Immature natural killer cell (primary cell): ENCODE measurements at places on chromosomes 6 and 20.

- no peak for DNase-seq
Observed at GRCh38 chr6:164344801-164345291, 930.3 kb downstream of the QKI start.

GRCh38 chr6:86706449-86706848, 230.9 kb upstream of the HTR1E start:
- no peak for DNase-seq

- DNase-seq = no peak
Observed at GRCh38 chr6:84872996-84873723, 108.8 kb upstream of the TBX18 start.

GRCh38 chr20:48581167-48581566, 246.6 kb downstream of the PREX1 start:
- no peak for DNase-seq

GRCh38 chr6:109291902-109292301, 90.4 kb downstream of the CD164 start:
- DNase-seq = no peak

- peak; percentile 91 for DNase-seq
Observed at GRCh38 chr6:30682143-30683117, 4.0 kb downstream of the PPP1R18 start.

DNA sequence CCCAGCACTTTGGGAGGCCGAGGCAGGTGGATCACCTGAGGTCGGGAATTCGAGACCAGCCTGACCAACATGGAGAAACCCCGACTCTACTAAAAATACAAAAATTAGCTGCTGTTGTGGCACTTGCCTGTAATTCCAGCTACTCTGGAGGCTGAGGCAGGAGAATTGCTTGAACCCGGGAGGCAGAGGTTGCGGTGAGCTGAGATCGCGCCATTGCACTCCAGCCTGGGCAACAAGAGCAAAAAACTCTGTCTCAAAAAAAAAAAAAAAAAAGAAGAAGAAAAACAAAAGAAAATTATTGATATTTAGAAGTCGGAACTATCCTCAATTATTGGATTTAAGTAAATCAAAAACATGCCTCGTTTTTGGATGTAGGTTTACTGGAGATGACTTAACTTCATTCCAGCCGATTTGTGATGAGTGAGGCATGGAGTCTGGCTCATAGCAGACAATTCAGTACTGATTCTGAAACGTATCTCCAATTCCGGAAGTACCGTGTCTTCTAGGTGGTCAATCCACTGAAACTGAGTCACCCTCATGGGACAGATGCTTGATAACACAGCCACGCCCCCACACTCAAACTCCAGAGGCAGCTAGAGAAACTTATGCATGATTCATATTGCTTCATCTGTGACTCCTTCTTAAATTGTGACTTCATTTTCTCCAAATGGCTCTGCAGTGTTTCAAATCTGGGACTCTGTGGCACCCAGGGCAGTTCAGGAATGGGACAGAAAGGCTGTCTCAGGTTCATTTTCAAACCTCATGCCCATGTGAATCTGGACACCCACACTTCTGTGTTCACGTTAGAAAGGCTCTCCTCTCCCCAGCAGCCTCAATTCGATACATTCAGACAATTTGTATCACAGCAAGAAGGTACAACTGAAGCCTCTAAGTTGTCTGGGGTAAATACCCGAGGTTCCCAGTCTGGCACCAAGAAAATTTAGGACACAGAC, 110.4 kb upstream of the ARMC2 start:
- DNase-seq = no peak

- DNase-seq = no peak
Observed at GRCh38 chr20:20012541-20012940, 4.6 kb upstream of the NAA20 start.

- no peak for DNase-seq
Observed at GRCh38 chr6:32370505-32370904, 1.2 kb downstream of the TSBP1 start.

DNA sequence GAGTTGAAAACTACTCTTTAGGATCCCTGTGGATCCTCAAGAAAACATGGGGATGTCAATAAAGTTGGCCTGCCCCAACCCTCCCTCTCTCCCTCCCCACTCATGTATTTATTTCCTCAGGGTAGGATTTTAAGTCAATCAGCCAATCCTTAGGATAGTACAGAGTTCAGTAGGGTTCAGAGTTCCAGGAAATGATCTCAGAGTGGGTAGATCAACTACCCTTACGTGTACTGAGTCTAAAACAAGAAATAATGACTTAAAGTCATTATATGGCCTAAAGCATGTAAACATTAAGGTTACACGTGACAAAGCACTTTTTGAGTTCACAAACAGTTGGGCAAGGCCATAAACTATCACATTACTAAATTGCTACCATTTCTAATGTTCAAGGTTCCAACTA, 47.2 kb upstream of the REV3L start:
- DNase-seq = no peak

GRCh38 chr6:159169557-159170332, 545 bp downstream of the FNDC1 start:
- DNase-seq = no peak

DNA sequence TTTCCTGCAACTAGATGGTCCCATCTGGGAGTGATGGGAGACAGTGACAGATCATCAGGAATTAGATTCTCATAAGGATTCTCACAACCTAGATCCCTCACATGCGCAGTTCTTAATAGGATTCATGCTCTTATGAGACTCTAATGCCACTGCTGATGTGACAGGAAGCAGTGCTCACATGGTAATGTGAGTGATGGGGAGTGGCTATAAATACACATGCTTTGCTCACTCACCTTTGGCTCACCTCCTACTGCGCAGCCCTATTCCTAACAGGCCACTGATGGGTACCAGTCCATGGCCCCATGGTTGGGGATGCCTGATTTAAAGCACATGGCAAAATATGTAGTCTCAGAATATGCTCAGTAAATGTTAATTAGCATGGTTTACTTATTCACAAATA, 80.6 kb upstream of the MBOAT1 start:
- DNase-seq = no peak

DNA sequence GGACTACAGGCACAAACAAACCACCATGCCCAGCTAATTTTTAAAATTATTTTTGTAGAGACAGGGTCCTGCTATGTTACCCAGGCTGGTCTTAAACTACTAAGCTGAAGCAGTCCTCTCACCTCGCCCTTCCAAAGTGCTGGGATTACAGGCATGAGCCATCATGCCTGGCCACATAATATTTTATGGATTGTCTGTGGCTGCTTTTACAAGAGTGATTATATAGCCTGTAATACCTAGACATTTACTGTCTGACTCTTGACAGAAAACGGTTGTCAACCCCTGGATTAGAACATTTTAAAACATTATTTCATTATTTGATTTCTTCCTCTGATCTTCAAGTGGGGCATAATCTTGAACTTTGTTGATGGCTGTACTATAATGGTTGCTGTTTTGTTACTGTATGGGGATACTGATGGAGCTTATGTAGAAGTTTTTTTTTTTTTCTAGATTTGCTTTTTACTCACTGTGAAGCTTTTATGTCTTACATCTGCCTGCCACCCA, 14.3 kb downstream of the PARD6B start:
- no peak for DNase-seq

GRCh38 chr6:133407320-133408100, 166.4 kb downstream of the EYA4 start:
- DNase-seq = no peak

DNA sequence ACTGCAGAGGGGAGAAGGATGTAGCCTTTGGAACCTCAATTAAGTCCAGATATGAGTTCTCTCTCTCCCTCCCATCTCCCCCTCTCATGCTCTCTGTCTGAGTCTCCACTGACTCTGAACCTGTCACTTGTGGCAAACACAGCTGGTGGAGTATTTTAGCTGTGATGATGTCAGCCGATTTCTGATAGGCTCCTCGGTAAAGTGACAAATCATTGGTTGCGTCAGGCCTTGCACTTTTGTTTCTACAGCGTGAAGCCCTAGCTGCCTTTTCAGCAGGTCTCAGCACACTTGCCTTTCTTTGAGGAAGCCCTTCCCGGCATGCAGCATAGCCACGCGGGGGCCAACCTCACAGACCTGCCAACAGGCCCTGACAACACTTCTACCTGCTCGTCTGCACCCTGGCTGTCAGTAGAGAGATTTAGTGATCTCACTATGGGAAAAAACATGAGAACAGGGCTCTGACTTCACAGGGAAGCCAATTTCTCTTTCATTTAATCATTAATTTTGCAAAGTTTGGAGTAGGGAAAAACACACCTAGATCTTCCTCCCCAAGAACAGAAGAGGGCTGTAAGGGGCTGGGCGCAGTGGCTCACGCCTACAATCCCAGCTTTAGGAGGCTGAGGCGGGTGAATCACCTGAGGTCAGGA, 84.4 kb downstream of the GMPR start:
- peak; percentile 77 for DNase-seq

DNA sequence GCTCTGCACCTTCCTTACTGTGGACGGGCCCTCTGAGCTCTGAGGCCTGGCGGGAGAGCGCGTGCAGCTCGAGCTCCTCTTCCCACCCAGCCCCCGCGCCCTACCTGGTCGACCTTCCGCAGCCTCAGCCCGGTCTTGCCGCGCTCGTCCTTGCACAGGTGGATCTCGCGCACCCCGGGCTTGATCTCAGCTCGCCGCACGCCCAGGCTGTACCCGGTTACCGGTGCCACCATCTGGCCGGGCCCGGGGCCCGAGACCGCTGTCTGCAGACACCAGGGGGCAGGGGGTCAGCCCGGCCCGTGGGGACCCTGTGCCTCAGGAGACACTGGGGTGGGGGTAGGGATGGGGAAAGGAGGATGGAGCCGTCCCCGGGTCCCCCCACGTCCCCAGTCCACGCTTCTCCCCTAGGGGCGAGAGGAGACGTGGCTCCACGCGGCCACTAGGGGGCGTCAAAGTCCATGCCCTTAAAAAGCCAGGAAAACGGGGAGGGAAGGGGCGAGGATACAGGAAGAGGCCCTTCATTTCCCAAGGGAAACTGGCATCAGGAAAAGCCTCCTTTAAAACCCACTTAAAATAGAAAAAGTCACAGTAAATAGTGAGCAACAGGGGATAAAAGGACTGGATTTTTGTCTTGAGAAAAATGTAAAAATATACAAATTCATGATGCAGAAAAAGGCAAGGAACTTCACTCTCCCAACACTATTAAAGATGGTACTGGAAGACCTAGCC, 15.5 kb downstream of the SDCBP2 start:
- DNase-seq = peak; percentile 65

GRCh38 chr6:161353208-161353613, 79.3 kb upstream of the AGPAT4 start:
- no peak for DNase-seq

DNA sequence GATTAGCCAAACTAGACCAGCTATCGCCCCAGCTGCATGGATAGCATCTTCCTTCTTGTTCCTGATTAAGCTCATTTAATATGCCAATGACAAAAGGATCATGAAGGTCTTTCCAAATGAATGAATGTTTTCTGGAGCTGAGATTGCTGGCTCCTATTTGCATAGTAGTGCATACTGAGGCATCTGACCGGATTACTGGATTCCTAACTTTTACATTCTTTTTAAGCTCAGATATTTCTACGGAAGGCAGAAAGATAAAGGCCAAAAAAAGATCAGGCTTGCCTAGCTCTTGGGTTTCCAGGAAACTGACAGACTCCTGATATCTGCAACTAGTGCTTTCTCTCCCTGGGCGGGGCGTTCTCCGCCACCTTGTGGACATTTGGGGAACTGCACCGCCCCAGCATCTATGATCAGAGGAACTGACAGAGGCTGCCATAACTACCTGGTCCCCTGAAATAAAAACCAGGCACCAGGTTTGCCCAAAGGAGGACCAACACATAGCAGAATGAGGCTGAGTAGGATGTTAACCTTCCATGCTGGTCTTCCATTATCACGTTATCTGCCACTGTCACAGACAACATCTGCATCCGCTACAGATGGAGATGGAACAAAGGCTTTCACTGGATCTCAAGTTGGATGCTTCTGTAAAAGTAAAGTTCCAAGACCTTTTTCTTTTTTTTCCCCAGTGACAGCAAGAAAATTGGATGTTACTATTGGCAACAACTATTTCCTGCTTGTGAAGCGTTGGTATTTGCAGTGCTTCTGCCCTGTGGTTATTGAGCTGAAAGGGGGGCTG, 33.2 kb downstream of the NT5E start:
- peak; percentile 67 for DNase-seq

- DNase-seq = no peak
Observed at GRCh38 chr20:57881466-57882385, 171.9 kb upstream of the PMEPA1 start.

DNA sequence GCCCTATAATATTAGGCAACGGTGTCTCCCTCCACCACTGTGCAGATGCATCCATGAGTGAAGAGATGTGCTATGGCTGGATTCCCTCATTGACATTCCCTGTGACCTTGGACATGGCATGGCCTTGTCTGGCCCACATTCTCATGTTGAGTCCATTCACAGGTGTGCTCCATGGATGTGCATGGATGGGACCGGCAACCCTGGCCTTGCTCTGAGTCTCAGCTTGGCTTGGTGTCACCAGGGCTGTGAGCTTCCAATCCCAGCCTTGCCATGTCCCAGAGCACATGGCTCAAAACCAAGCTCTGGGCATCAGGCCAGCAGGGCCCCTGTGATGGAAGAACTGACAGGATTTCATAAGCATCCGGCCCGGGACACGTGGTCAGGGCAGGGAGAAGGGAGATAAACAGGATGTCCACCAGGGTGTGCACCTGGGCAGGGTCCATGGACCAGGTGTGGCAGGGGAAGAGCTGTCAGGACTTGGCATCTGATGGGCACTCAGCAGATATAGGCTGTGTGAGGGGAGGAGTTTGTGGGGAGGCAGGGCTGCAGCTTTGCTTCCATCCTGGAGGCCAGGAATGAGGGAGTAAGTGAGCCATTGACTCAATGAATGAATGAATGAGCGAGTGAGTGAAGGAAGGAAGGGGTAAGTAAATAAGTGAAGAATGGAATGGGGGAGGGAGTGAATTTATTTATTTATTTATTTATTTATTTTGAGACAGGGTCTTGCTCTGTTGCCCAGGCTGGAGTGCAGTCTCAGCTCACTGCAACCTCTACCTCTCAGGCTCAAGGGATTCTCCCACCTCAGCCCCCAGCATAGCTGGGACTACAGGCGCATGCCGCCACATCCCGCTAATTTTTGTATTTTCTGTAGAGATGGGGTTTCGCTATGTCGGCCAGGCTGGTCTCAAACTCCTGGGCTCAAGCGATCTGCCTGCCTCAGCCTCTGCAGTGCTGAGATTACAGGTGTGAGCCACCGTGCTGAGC, 15.7 kb downstream of the NRSN2 start:
- no peak for DNase-seq

- peak; percentile 36 for DNase-seq
Observed at GRCh38 chr6:17015144-17015543, 86.7 kb upstream of the STMND1 start.

DNA sequence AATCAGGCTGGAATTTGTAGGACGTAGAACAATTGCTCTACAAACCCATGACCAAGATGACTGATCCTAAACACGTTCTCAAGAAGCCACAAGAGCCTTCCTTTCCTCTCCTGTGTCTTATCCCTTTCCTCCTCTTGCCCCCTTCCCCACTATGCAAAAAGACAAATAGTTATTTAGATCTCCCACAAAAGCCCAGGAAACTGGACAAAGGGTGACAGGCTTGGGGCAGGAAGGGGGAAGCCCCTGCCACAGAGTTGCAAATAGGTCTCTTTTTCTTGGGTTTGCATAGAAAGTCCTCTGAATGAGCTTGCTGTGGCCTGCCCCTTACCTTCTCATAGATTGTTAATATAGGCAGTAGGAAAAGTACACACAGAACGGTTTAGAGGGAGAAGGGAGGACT, 377.1 kb upstream of the BTBD3 start:
- DNase-seq = no peak

GRCh38 chr6:2745246-2745645, 5.5 kb downstream of the MYLK4 start:
- no peak for DNase-seq

- no peak for DNase-seq
Observed at GRCh38 chr6:31764198-31764597, 1.7 kb downstream of the SAPCD1 start.

- no peak for DNase-seq
Observed at GRCh38 chr20:15799871-15800270, 773.4 kb downstream of the KIF16B start.
